ENCODE measurements at places on chromosomes 3 and 15.

- DNase-seq: peak; percentile 90
These were observed at the start of gene USP4 for GRCh38 chr3:49339941-49340800. Gene USP4 (minus strand): TSS chr3:49340053. CDS start chr3:49340024, 29 bp downstream.

DNA sequence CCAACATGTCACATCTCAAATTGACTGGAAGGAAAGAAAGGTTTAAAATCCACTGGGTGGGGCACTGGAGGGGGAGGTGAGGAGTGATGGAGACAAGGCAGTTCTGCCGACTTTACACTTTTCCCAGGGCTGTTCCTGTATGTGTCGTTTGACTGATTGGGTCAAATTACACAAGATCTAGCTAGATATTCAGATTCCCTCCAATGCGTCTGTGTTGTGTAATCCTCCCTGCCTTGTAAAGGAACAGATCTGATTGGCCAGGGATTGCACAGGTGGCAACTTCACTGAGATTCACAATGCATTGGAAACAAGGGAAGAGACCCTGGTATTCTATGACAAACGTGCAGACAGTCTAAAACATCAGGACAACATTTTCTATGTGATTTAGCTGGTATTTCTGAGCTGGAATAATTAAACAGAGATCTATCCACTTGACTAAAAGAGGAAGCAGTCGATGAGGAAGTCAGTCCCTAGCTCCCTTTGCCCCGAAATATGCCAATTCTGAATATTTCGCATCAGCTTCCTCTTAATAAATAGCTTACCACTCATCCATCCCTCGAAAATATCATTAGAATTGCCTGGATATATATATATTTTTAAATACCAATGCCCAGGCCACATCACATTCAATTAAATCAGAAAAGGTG is 312.9 kb downstream of the RORA start:
- DNase-seq: no peak

DNA sequence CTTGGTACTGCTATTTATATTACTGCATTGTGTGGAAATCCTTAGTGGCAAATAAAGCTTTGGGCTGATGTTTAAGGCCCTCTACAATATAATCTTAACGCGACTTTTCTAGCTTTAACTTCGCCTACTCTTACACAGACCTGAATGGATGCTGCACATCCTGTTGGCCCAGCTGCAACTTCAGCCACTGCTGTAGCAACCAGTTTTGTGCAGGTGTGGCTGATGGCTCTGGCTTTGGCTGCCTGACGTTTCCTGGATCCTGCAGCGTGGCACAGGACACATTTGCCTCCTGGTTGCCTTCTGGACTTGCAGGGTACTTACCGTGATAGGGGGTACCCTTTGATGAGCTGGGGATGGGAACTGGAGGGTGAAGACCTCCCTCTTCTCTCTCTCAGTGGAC is 20.2 kb upstream of the ERICH6 start:
- no peak for DNase-seq

GRCh38 chr3:129616713-129617112 is 10.2 kb upstream of the PLXND1 start:
- peak; percentile 16 for DNase-seq

GRCh38 chr3:4850928-4851265 is 128.3 kb upstream of the BHLHE40 start:
- DNase-seq: no peak

- no peak for DNase-seq
These were observed 105.7 kb downstream of the ANO10 start for GRCh38 chr3:43515970-43516635.

DNA sequence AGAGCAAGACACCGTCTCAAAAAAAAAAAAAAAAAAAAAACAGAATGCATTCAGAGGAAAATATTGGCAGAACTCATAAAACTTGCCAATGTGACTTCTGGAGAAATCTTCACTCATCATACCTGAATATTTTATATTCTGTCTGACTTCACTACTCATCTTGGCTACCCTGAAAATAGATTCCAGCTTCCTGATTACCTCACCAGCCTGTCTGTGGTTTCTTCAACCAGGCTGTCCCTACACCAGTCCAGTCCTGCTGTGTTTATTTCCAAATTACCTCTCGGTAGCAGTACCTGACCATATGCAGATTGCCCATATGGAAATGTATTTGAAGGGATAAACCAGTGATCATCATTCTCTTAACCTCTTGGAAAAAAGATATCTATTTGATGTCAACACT is 9.3 kb upstream of the P3H2 start:
- DNase-seq: no peak

DNA sequence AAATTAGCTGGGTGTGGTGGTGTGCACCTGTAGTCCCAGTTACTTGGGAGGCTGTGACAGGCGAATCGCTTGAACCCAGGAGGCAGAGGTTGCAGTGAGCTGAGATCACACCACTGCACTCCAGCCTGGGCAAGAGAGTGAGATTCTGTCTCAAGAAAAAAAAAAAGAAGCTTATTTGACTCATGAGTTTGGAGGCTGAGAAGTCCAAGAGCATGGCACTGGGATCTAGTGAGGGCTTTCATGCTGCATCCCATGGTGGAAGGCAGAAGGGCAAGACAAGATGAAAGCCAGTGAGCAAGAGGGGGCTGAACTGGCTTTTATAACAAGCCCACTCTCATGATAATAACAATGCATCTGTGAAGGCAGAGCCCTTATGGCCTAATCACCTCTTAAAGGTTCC is 33.4 kb downstream of the SEC62 start:
- DNase-seq: no peak

GRCh38 chr3:32593903-32594525 is 23.4 kb upstream of the DYNC1LI1 start:
- DNase-seq: peak; percentile 65

GRCh38 chr15:38750786-38751185 is 186.2 kb upstream of the RASGRP1 start:
- no peak for DNase-seq
